ENCODE measurements at places on chromosomes 7 and 10.
A peak's percentile ranks its signal among the peaks of the same experiment; 100 is the strongest.

DNA sequence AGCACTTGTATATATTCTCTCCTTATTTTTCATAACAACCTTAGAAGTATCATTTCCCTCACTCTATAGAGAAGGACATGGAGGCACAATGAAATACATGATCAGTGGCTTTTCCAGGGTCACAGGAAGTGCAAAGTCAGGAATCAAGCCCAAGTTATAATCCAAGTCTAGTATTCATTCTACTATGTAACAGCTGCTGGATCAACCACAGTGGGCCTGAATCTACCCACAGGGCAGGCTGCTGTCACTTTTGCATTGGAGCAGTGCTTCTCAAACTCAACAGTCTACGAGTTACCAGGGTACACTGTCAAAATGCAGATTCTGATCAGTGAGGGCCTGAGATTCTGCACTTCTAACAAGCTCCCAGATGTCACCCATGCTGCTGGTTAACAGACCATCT lies 18.3 kb downstream of the ZDHHC16 start:
- DNase-seq, result no peak

GRCh38 chr10:49300140-49300974 lies 1.4 kb downstream of the C10orf71 start:
- DNase-seq, result no peak

GRCh38 chr7:39949971-39950472 lies at the start of gene CDK13:
TSS of gene CDK13 (plus strand) at chr7:39950256. CDS start at chr7:39950642, 386 bp downstream.
- DNase-seq, result peak; percentile 84

DNA sequence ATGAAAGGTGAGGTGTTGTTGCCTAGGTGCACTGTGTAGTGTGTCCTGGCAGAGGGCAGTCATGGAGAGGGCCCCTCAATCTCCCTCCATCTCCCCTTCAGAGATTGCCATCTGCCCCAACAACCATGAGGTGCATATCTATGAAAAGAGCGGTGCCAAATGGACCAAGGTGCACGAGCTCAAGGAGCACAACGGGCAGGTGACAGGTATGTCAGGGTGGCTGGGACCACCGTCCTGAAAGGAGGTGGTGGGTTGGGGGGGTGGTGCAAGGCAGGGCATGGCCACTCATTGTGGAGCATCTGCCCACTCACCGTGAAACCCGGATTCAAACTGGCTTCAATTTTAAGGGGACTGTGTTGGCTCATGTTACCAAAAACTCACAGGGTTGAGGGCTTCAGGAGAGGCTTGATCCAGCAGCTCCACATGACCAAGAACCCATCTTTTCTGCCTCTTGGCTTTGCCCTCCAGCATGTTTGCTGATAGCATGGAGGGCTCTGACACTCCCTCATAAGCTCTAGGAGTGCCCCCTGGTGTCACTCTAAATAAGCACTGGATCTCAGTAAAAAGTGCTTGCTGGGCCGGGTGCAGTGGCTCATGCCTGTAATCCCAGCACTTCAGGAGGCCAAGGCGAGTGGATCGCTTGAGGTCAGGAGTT lies 12.2 kb downstream of the ARPC1B start:
- no peak for DNase-seq

DNA sequence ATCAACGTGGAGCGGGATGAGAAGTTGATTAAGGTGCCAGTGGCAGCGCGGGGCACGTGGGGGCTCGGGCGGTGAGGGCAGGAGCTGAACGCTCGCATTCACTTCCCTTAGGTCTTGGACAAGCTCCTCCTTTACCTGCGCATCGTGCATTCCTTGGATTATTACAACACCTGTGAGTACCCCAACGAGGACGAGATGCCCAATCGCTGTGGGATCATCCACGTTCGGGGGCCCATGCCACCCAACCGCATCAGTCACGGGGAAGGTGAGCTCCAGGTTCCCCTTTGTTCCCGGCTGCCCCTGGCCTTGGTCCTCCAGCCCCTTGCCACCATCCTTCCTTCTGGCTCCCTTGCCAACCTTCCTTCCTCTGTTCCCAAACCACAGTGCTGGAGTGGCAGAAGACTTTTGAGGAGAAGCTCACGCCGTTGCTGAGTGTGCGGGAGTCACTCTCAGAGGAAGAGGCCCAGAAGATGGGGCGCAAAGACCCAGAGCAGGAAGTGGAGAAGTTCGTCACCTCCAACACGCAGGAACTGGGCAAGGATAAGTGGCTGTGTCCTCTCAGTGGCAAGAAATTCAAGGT lies 2.5 kb downstream of the UFSP1 start:
- DNase-seq, result peak; percentile 15

DNA sequence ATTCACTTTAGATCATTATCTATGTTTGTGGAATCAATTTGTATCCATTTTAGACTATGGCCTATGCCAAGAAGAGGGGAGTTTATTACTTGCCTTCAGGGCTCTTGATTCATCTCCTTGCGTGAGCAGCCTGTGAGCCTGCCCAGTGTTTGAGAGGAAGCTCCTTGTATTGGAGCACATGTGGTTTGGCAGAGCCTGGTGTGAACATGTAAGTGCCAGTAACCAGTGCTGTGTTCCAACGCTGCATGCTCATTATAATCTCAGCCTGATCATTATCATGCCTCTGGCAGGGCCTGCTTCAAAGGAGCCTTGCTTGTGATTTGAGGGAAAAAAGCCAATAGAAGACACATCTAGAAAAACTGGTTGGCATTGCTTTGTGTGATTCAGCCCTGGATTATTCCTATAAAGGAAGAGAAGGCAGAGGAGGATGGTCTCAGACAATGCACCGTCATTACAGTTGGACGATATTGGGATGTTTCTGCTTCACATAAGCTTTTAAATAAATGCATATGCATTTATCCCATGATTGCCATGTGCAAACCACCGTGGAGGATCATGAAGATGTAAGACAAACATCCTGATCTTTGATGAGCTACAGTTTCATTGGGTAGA lies 203.4 kb upstream of the AHR start:
- DNase-seq, result no peak

DNA sequence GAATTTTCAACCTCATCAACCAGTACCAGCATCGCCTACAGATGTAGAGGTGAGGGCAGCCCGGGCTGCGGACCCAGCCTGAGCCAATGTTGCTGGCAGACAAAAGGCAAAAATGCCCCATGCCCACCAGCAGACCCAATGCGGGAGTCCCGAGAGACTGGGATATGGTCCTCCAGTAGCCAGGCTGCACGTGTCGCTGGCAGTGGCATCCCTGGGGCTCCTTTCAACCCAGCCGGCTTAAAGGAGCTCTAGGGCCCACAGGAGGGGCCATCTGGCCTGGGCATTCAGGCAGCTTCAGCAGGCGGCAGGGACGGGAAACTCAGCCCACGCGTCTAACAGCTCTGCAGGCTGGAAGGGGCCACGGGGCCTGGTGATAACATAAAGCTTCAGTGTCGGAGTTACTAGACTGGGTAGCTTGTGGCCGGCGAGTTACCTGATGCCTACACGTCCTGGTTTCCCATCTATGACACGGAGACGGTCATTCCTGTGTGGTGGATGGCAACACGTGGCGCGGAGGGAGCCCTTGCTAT lies 70.7 kb downstream of the PROSER2 start:
- DNase-seq, result no peak

- no peak for DNase-seq
Observed at GRCh38 chr7:52100-52499, 140.3 kb upstream of the FAM20C start.

- DNase-seq, result no peak
Observed at GRCh38 chr10:25831080-25831479, 102.9 kb upstream of the MYO3A start.

GRCh38 chr10:84075226-84076046 lies 63.9 kb upstream of the GHITM start:
- no peak for DNase-seq

GRCh38 chr7:16804674-16805439 lies at the start of gene AGR2:
TSS of gene AGR2 (minus strand) at chr7:16804999. CDS start at chr7:16801796, 3,203 bp downstream.
- no peak for DNase-seq

DNA sequence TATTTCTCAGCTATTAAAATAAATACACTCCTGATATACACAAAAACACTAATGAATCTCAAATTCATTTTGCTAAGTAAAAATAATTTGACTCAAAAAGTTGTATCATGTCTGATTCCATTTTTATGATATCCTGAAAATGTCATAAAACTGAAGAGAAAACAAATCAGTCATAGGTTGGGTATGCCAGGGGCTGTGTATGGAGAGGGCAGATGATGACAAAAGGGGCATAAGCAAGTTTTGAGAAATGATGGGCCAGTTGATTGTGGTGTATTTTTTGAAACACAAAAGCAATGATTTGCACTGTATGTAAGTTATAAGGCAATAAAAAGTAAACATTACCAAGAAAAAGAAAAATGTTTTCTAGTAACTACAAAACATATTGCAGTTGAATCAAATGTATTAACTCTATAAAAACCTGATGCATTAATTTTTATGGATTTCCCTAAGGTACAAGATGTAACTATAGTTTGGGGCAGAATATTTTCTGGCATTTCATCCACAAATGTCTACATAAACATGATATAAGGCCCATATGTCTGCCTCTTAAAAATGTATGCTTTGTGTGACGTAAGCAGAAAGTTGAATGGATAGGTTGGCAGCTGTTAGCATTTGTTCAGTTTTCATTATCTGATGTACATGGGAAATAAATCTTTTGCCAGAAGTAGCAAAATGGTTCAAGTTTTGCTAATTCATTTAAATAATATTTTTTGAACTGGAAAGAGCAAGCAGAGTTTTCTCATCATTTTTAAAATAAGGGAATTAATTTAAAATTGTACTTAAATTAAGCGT lies 35.1 kb upstream of the ING3 start:
- no peak for DNase-seq

DNA sequence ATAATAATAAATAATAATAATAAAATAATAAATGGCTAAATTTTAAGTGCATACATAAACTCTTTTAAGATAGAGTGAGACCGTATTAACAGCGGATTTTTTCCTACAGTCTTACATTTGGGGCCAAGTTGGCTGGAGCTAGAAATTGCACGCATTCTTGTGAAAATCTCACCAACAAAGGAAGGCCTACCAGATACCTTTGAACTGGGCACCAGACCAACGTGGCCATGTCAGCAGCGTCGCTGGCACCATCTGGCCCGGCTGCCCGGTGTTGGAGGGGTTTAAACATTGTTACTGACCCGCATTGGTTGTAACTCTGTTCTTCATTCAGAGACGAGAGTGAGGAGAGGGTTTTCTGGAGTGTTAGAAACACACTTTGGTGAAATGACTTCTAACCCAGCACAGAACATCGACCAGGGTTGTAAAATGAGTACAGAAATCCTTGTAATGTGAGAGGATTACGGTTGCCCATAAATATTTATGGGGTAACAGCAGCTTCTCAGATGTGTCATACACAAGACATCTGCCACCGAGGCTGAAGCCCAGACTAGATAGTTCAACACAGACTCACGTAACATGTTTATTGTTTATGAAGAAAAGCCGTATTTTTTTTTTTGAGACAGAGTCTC lies 34.6 kb upstream of the UNCX start:
- no peak for DNase-seq
